ENCODE measurements at places on chromosomes 16 and 17.

DNA sequence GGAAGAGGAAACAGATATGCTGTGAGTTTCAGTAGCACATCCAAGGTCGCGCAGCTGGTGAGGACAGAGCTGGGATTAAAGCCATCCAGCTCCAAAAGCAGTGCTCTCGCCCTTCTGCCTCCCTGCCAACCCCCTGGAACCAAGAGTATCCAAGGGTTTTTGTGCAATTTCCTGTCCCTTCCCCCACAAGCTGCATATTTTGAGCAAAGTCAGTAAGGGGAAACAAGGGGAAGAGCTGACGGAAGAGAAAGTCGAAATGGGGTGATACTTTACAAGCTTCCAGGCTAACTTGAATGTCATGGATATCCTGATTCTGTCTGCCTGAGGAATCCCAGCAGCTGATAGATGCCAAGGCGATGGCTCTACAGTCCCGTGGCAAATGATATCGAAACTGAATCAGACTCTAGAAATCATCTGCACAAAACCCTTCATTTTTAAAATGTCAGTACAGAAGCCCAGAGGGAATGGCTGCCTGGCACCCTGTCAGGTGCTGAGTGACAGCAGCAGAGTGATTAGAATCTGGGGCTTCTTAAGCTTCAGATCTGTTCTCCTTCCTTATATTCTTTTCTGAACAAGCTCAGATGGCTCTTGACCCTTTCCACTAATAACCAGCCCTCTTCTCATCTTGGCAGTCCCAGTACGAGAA lies 42.9 kb upstream of the TEKT3 start:
- DNase-seq = no peak

DNA sequence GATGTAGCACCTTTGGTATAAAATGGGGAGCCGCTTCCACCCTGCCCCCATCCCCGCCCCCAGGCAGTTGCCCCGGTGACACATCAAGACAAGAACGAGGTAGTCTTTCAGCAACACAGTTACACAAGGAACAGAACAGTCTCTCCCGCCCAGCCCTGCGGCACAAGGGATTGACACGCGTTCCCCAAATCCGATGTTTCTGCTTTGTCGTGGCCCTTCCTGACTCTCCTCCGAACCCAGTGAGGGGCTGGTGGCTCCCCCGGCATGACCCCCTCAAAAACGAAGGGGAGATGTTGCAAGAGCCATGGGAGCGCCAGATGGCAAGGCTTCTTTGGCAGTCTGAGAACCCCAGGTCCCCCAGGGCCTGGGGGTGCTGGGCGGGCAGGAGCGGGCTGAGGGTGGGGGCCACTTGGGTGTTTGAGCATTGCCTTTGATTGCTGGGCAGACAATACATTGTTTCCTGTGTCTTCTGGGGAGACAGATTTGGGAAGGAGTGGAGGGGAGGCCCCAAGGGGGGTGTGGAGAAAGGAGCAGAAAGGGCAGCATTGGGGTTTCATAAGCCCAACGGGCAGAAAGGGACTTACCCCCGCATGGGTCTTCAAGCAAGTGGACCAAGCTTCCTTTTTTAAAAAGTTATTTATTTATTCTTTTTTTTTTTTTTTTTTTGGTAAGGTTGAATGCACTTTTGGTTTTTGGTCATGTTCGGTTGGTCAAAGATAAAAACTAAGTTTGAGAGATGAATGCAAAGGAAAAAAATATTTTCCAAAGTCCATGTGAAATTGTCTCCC lies 16.6 kb downstream of the COL1A1 start:
- DNase-seq = no peak

DNA sequence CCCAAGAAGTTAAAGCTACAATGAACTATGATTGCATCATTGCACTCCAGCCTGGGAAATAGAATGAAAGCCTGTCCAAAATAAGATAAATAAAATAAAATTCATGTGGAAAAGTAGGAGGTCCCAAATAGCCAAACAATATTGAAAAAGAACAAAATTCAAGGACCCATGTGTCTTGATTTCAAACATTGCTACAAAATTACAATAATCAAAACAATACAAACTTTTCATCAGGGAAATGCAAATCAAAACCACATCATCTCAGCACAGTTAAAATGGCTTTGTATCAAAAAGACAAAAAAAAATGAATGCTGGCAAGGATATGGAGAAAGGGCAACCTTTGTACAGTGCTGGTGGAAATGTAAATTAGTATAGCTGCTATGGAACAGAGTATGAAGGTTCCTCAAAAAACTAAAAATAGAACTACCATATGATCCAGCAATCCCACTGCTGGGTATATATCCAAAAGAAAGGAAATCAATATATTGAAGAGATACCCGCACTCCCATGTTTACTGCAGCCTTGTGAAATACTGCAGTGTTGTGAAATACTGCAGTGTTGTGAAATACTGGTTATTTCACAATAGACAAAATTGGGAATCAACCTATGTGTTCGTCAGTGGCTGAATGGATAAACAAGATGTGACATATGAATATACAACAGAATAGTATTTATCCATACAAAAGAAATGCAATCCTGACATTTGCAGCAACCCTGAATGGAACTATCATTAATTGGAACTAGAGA lies 24.5 kb upstream of the ZNF287 start:
- no peak for DNase-seq

- DNase-seq = peak; percentile 63
These were observed 10.7 kb upstream of the CENPV start for GRCh38 chr17:16363749-16364536.

- DNase-seq = peak; percentile 77
These were observed 12.6 kb upstream of the TCF25 start for GRCh38 chr16:89860747-89861304.

DNA sequence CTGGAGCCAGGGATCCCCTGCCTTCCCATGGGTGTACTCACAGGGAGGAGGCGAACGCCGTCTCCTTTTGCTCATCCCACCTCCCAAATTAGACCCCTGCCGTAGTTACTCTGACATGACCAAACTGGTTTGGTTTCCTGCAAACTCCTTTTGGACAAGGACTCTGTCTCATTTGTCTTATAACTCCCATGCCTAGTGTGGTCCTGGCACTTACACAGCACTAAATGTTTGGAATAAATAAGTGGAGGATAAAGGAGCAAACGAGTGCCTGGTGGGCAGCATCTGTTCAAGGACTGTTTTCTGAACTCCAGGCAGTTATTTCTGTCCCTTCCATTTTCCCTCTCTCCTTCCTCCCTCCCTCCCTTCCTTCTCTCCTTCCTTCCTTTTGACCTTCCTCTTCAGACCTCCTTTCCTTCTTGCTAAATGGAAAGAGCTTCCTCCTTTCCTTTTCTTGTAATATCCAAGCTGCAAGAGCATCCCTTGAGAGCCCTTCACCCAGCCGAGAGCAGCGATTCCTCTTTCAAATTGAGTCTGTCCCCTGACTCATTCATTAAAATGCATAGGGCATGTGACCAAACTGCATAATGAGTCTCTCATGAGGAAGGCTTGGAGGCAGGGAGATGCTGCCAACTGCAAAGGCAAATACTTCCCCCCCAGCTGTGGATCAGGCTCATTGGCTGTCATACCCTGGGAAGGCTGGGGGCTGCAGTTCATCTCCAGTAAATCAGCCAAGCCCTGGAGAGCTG lies 36.8 kb downstream of the CHD9 start:
- DNase-seq = no peak

GRCh38 chr16:84718-85406 lies 6.8 kb downstream of the MPG start:
- peak; percentile 54 for DNase-seq

- no peak for DNase-seq
These were observed 29.4 kb downstream of the ANKFY1 start for GRCh38 chr17:4234401-4234800.
